ENCODE measurements at places on chromosomes 11 and 22.
A peak's percentile ranks its signal among the peaks of the same experiment; 100 is the strongest.

DNA sequence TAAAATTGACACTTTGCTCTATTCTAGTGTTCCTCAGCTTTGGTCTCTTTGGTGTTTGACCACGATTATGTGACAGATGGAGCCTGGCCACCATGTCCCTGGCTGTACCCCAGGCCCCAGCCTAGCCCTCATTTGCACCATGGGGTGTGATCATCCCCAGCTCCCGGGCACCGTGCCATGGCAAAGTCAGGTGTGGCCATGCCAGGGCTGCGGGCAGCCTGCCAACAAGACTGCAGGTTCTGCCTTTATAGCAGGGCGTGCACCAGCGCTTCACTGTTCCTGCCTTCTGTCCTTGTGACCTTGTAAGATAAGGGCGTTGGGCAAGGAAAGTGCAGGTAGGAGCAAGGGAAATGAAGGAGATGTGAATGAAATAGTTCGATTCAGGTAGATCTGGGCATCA is 22.4 kb upstream of the APOBEC3A start:
- no peak for DNase-seq

DNA sequence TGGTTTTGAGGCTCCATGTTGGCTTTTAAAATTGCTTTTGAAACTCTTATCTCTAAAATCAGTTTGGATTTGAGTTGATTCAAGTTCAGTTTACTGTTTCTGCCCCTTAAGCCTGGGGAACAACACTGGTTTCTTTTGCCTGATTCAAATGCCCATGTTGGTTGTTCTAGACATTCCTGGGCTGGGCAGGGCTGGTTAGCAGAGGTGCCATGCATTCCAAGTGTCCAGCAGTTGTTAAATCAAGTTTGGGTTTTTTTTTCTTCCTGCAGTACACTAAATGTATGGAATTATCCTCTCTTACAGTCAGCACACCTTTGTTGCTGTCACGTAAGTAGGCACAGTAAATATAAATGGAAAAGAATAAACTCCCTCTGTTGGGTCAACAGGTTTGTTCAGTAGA is 67.2 kb upstream of the MTMR2 start:
- DNase-seq, result no peak

GRCh38 chr11:75841739-75842138 is 26.7 kb downstream of the UVRAG start:
- no peak for DNase-seq

DNA sequence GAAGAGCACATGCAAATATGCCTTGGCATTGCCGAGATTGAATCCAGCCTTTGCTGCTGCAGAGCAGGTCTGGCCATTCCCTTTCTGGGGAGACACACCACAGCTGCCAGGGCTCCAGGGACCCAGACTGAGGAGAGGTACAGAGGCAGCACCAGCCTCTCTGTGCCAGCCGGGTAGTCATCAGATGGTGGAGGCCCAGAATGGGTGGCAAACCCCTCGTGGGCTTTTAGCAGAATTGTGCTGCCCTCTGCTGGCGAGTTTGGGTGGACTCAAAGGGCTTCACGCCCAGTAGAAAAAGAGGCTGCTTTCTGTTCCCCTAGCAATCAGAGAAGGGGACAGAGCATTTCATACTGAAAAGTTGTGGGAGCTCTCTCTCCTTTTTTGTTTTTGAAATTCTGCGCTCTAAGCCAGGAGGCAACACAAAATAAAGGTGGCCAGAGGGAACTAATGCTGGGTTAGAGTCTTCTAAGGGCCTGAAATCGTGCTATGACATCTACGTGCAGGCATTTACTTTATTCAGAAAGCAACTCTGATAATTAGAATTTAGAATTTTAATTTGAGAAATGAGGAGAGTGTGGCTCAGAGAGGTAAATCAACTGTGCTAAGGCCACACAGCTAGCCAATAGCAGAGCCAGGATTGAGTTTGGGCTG is 158.8 kb upstream of the NAV2 start:
- peak; percentile 46 for DNase-seq

- DNase-seq, result no peak
These were observed 63.7 kb downstream of the KCNC1 start for GRCh38 chr11:17798253-17798652.

- no peak for DNase-seq
These were observed 12.0 kb downstream of the SIPA1 start for GRCh38 chr11:65649656-65650546.

DNA sequence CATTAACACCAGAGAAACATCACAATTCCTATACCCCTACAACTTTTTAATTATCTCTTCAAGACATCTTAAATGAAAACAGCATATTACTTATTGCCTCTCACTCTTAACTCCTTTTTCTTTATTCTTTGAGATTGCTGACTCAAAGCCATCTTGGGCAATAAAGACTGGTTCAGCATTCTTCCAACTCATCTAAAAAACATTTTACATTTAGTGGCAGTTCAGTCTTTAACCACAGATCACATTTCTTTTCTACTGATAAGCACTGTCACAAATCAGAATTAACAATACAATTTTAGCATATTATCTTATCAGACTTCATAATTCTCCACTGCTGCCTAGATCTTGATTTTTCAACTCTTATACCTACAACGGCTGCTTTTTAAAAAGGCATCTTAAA is 34.0 kb downstream of the SIK3 start:
- DNase-seq, result no peak

DNA sequence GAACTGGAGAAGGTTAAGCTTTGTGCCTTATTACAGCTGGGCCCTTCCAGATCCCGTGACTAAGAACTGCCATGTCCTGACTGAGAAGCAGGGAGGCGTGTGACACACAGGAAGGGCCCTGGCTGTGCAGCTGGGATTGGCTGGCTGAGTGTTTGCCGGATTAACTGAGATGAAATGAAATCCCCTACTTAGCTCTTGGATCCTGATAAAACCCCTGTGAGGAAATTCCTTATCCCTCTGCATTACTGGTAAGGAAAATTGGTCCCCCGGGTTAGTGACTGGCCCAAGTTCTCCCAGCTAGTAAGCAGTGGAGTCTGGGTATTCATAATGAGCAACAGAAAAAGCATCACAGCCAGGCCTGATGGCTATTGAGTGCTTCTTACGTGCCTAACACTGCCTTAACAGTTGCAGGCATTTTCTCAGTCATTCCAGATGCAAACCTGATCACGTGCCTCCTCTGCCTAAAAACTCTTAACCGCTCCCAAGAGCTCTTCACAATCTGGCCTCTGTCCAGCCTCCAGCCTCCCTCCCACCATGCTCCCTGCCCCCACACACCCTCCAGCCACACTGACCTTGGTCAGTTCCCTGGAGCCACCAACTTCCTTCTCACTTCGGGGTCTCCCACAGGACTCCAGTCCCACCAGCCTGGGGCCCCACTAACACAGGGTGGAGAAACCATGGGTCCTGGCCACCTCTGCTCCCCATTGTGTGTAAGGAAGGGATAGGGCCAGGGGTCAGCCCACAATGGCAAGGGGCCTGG is 37.8 kb downstream of the ARRB1 start:
- DNase-seq, result no peak

DNA sequence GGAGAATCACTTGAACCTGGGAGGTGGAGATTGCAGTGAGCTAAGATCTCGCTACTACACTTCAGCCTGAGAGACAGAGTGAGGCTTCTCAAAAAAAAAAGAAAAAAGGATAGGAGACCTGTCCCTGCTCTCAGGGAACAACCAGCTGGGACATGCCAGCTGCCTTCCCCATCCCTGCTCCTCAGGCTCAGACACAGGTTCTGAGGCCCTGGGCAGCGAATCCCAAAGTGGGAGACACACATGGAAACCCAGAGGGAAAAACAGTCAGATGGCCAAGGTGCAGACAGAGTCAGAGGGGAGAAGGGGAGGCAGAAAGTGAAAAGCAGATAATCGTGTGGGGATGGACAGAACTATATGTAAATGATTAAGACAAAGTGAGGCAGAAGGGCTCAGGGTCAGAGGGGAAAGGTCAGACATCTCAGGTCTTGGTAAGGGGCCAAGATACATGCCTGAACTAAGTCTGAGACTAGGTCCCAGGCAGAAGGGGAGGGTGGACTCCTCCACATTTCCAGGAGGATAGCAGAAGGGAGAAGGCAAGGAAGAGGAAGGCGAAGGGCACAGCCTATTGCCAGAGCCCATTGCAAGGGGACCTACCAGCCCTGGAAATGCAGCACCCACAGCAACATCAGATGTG is 14.2 kb downstream of the STARD10 start:
- DNase-seq, result no peak

- peak; percentile 51 for DNase-seq
These were observed 51.9 kb upstream of the CLMP start for GRCh38 chr11:123246749-123247495.

- DNase-seq, result no peak
These were observed 32.6 kb downstream of the SVIP start for GRCh38 chr11:22797047-22797446.

GRCh38 chr22:41697126-41697775 is 2.1 kb upstream of the MEI1 start:
- DNase-seq, result peak; percentile 85

GRCh38 chr22:39868741-39869140 is 24.8 kb downstream of the ENTHD1 start:
- DNase-seq, result no peak

GRCh38 chr11:12211331-12212065 is 101.1 kb downstream of the MICAL2 start:
- no peak for DNase-seq

DNA sequence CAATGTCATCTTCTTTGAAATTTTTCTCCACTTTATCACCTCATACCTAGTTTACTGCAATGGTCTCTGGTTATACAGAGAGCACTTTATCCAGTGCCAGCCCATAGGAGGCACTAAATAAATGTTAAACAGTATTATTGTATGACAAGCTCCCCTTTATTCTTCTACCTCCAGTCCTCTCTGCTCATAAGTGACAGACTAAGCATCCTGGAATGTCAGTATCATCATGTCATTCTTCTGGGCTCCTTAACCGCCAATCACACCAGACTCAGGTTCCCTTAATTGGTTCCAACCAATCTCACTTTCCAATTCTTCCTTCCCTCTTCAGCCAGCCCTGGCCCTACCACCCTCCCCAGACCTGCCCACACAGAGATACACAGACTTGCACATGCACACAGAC is 93.1 kb downstream of the RPL27A start:
- DNase-seq, result no peak

- no peak for DNase-seq
These were observed 106.0 kb downstream of the RPL27A start for GRCh38 chr11:8788616-8789015.

DNA sequence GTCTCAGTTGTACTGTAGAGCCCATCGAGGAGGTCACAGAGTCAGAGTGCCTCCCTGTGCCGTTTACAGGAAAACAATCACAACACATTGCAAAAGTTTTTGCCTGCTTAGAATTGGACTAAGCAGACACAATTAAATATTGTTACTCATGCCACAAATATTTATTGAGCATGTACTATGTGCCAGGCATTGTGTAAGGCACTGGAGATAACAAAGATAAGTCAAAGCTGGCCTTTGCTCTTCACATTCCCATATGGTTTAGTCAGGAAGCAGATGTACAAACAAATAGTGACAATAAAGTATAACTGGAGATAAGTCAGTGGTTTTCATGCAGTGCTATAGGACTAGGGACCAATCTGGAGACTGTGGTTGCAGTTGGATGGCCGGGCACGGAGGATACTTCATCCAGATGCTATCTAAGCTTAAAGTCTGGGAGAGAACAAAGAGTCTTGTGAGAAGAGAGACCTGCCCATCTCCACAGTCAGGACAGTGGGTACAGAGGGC is 550.7 kb downstream of the INSC start:
- no peak for DNase-seq

- DNase-seq, result no peak
These were observed 19.1 kb downstream of the ARHGAP42 start for GRCh38 chr11:100706179-100706578.

GRCh38 chr11:117642396-117642795 is 154.6 kb downstream of the DSCAML1 start:
- no peak for DNase-seq

- DNase-seq, result no peak
These were observed 56.3 kb upstream of the SLC5A12 start for GRCh38 chr11:26778000-26778757.

DNA sequence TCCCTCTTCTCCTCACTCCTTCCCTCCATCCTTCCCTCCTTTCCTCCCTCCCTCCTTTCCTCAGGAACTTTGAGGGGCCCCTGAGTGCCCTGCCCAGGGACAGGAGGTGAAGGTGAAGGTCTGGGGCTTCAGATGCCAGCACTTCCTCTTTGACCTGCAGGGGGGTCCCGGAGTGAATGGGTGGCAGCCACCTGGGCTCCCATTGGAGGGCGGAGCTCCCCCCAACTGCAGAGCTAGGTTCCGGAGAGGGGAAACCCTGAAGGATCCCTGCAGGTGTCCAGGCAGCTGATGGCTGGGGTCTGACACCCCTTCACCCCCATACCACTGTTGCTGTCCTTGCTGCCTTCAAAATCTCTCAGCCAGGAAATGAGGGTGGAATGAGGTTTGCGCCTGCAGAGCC is 1131.3 kb downstream of the BRD1 start:
- DNase-seq, result no peak

GRCh38 chr11:3738723-3739122 is 58.6 kb downstream of the NUP98 start:
- DNase-seq, result no peak

- no peak for DNase-seq
These were observed 267.5 kb downstream of the SBF2 start for GRCh38 chr11:10026514-10026913.

DNA sequence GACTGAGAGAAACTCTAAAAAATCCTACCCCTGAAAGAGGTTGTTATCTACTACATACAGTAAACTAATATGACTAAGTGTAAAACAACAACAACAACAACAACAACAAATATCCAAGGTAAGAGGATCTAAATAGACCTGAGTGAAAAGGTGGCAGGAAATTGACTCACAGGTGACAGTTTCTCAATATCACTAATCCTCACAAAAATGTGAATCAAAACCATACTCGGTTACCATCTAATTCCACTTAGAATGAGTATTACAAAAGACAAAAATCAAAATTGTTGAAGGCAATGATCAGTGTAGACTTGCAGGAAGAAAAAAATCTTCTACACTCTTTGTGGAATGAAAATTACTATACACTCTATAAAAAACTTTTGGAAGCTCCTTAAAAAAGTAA is 17.5 kb downstream of the RGL4 start:
- DNase-seq, result no peak

DNA sequence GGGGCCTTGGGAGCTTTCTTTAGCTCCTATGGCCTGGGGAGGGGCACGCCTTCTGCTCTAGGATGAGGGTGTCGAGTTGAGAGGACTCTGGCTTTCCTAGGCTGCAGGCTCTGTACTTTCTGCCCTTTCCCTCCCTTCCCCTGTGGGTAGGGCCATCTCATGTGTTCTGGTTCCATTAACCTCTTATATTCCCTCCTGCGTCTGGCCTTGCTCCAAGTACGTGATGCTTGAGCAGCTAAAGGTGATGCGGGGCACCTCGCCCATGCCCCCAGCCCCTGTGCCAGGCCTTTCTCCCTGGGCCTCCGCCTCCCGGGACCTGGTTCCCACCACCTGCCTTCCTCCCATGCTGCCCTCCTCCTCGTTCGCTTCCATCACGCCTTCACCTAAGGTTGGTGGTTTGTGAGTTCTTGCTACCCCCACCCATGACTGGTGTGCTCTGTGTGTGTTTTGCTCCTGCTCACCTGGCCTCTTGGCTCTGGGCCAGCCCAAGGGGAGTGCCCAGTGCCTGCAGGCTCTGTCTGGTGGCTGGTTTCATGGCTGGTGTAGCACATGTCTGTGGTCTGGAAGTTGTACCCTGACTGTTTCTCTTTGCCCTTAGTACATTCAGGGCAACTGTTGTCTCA is 34.1 kb downstream of the PHLDB1 start:
- DNase-seq, result no peak

All from urinary bladder (tissue), 4 donors.